ENCODE measurements at places on chromosomes 12 and 14.

DNA sequence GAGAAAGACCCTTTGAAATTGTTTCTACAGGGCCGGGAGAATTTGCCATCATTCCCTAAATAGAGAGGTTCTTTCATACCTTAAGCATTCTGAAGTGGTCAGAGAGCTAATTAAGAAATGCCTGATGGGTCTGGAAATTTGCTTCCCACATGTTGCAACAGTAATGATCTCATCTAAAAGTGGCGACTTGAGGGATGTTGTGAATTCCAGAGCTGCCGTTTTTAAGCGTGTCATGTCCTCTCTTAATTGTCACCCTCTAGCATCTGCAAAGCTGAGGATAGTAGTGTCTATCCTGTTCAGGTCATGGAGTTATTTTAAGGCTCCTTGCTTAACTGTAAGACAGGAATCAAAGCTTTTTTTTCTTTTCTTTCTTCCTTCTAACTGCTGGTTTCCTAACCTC lies 60.4 kb downstream of the FOS start:
- no peak for DNase-seq

GRCh38 chr14:37844614-37845013 lies 249.2 kb downstream of the TTC6 start:
- DNase-seq, result no peak

DNA sequence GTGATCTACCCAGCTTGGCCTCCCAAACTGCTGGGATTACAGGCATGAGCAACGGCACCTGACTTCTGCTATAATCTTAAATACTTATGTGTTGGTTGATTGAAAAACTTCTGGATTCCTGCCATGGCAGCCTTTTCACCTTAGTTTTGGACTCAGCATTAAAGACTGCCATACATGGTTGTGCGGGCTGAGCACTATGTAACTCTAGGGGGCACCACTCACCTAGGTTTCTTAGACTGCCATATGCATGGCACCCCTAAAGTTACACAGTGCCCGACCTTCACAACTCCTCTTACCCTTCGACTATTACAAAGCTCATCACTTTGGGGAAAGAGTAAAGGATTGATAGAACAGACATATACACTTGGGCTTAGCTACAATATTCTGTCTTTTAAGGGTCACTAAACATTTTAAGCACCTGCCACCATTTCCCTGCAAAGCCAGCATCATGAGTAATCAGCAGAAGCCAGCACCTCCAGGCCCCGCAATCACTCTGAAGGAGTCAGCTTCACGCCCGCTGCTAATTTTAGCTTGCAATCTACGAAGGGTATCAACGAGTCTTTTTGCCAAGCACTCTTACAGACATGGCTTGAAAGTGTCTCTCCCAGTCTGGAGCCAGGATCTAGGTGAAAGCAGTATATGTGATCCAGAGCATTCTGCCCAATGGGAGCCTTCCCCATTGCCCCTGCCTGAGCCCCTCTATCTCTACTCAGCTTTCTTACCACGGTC lies 59.8 kb downstream of the SUDS3 start:
- DNase-seq, result no peak

DNA sequence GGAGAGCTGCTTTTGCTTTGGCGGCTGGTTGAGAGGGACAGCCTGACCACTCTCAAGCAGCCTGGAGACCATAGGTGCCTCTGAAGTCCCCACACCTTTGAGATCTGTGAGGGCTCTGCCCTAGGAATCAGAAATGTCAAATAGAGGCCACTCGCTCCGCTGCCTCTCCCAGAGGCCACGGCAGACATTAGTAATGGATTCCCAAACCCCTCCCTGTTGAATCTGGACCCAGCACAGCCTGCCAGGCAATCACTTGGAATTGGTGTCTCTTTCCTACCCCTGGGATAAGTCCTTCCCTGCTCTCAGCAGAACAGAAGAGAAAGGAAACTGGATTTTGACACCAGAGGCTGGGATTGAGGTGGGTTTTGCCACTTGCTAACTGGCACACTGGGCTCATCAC lies 25.0 kb downstream of the MMAB start:
- no peak for DNase-seq

Data from stimulated activated CD8-positive, alpha-beta memory T cell treated with anti-CD3 and anti-CD28 coated beads, Interleukin-15, amount 100 ng/mL, for 1 hour (primary cell).